A549 (cell line): ENCODE measurements at places on chromosomes 2 and 18.

DNA sequence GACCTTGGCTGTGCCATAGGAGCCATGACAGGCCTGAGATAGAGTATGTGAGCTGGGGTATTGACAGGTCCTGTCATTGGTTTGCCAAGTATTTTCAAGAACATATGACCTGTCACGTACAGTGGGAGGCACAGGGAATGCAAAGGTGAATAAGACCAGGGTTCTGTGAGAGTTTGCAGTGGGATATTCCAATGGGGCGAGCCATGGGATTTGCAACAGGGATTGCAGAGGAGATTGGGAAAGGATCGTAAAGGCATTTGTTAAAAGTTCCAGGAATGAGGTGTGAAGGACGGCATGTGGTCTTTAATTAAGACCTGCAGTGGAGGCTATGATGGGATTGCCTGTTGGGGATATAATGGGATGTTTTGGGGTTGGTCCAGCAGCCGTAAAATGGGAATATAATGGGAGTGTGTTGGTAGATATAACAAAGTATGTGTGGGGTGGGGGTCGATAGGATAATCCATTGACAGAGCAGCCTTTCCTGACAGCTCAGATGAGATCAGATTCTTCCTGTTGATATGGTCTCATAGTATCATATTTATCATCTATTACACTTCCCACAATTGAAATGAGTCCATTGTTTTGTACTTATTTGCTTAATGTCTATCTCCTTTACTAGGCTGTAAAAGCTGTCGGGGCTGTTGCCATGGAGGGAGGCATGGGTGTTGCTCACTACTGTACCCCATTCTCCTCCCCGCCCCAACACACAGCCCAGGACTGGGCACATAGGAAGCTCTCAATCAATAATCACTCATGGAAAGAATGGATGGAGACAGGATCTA, 38.1 kb downstream of the PKDCC start:
- no peak for DNase-seq

DNA sequence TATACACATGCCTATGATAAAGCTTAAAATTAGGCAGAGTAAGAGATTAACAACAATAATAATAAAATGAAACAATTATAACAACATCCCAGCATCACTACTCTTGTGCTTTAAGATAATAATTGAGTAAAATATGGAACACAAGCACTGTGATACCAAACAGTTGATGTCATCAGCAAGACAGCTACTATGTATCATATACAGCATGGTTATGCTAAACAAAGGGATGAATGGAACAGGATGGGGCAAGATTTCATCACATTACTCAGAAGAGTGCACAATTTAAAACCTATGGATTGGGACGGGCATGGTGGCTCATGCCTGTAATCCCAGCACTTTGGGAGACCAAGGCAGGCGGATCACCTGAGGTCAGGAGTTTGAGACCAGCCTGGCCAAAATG, 1221.0 kb downstream of the SUCLG1 start:
- DNase-seq, result no peak

DNA sequence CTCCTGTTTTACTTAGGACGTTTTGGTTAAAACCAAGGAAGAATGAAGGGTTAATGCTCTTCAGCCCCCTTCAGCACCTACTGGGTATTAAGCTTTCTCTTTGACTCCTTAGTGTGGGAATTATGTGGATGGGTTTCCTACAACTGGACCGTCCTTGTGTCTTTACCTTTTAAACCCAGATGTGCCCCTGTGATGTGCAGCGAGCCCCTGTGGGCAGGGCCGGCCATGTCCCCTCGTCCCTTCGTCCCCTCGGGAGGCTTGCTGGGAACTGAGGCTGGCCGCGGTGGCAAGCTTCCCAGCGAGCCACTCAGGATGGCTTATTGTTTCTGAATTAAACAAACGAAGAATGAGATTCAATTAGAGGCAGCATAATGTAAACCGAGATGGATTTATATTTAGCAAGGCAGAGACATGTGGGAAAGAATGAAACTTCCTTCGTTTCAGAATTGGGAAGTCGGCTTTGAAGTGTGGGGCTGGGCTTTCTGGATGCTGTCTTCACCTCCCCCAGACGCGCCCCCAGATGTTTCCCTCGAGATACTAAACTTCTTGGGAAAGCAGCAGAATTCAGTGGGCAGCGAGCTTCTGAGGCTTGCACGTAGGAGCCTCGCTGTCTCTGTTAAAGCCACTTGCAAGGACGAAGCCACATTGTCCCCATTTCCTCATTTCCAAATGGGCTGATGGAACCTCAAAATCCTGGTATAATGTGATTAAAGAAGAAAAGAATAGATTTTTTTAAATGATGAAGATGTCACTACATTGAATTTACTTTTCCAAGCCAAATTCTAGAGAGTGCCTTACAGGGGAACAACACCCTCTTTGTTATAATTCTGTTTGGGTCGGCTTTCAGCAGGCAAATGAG, 146.0 kb downstream of the VAPA start:
- DNase-seq, result no peak

DNA sequence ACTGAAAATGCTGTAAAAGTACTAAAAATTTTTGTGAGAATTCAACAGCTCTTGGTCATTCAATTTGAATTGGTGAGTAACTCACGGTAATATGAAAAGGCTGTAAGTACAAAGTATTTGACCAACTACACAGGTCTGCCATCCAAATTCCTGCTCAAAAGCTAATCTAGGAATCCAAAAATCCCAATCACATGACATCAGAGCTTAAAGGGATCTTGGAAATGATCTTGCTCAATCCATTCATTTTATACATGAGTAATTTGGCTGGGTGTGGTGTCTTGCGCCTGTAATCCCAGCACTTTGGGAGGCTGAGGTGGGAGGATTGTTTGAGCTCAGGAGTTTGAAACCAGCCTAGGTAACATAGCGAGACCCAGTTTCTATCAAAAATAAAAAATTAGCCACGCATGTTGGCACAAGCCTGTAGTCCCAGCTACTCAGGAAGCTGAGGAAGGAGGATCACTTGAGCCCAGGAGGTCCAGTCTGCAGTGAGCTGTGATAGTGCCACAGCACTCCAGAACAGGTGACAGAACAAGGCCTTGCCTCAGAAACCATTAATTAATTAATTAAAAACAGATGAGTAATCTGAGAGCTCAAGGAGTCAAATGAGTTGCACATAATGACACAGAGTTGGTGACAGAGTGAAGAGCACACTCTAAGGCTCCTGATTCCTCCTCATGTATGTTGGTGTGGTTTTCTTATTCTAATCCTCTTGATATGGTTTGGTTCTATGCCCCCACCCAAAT, 19.8 kb downstream of the SPIRE1 start:
- no peak for DNase-seq

DNA sequence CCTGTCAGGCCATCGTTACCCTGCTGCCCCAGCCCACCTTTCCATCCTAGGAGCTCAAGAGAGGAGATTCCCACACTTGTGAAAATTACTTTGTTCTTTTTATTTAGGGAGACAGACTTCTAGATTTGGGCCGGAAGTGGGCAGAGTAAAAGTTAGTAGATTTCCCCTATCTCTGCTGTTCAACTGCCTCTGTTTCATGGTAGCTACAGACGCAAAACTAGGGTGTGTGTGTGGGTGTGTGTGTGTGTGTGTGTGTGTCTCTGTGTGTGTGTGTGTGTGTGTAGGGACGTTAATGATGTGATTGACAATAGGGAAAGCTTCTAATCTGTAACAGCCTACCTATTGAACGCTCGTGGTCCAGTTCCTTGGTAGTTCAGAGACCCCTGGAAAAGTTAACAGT, 438 bp downstream of the PSMA8 start:
- DNase-seq, result no peak

- DNase-seq, result no peak
Observed at GRCh38 chr2:149902081-149902480, 314.5 kb upstream of the MMADHC start.

GRCh38 chr2:6370753-6371551, 494.8 kb downstream of the CMPK2 start:
- DNase-seq, result no peak
